Activated T-helper 2 cell treated with anti-CD3 and anti-CD28 coated beads, Interferon-gamma antibody, Interleukin-2, Interleukin-4, amounts not matched to agents 10 μg/mL and 5 μg/mL and 100 μg/mL, durations not matched to agents 14 hours and 24 hours and 36 hours (primary cell): ENCODE measurements at places on chromosomes 3 and 15.

DNA sequence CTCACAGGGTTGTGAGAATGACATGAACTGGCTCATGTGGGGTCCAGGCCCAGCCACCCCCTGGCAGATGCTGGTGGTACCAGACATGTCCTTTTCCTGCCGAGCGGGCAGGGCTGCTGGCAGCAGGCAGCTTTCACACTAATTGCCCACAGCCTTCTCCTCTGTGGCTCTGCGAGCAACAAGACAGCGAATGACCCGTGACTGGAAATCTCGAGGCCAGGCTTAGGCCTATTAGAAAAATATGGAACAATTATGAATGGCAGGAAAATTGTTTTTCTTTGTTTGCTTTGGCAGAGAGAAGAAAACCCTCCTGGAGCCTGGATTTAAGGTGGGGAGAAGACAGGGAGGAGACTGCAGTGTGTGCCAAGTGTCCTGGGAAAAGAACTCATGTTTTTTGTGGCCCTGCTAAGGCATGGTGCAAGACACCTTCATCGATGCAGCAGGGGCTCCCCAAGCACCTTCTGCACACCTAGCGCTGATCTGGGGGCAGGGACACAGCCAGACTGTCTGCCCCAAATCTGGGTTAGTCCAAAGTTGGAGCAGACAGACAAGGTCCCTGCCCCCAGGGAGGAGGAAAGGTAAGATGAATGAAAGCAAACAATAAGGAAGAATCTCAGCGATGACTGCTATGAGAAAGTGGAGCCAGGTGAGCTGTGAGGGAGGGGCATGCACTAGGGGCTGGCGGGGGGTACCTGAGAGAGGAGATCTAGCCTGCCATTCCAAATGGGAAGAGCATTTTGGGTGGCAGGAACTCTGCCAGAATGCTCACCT, 193.8 kb upstream of the TLE3 start:
- no peaks in the 10 kb centered on the region for H3K4me1 ChIP-seq
- H3K36me3 ChIP-seq = no peaks in the 10 kb centered on the region
- peaks cover 30% of the 10 kb centered on the region for H3K27me3 ChIP-seq
- DNase-seq = no peak
- no peak overlapping the region for H3K27ac ChIP-seq

DNA sequence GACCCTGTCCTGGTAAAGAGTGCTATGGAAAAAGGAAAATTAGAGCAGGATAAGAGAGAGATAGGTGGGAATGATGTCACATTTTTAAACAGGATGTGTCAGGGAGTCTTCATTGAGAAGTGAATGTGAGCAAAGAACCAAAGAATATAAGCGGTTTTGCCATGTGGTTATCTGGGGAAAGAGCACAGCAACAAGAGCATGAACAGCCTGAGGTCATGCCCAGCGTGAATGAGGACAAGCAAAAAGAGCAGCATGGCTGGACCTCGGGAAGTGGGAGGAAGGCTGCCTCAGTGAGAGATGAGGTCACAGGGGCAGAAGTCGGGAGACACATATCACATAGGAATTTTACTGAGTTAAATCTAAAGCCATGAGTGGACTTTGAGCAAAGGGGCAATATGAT, 82.8 kb upstream of the HES1 start:
- H3K4me1 ChIP-seq = peaks cover 8% of the 10 kb centered on the region
- H3K36me3 ChIP-seq = peaks cover 2% of the 10 kb centered on the region
- no peak for DNase-seq

DNA sequence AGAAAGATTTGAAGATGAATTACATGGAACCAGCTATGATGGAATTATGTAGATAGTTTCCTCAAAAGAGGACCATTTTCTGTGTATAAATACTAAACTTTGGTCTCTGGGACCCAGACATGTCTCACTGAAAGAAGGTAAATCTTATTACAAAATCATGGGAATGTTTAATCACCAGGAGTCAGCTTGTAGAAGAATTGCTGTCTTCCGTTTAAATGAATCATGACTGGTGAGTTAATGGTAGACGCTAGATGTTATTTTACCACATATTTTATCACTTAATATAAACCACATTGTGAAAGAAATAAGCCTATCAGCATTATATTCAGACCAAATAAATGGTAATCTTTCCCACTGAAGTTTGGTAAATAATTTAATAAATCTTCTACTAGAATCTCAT, 322.3 kb upstream of the SUCLG2 start:
- H3K27ac ChIP-seq = no peak overlapping the region
- no peaks in the 10 kb centered on the region for H3K36me3 ChIP-seq
- no peaks in the 10 kb centered on the region for H3K4me1 ChIP-seq
- H3K27me3 ChIP-seq = no peaks in the 10 kb centered on the region

DNA sequence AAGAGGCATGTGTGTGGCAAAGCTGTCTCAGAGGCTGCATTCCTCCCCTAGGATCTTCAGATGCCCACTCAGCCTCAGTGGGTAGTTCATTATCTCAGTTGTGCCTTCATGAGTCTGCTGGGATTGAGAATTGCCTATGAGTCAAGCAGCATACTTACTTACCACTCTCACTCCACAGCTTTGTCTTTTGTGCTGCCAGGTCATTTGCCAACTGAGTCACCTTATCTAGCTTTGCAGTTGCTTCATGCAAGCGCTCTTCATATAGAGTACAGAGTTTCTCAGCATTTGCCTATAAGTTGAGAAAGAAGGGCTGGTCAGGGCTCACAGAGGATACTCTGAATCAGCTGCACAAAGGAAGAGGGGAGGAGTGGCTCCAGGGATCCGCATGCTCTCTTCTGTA, 89.5 kb downstream of the MYH15 start:
- DNase-seq = no peak
- H3K36me3 ChIP-seq = no peaks in the 10 kb centered on the region
- no peak overlapping the region for H3K27ac ChIP-seq
- H3K4me3 ChIP-seq = no peak overlapping the region
- H3K27me3 ChIP-seq = no peaks in the 10 kb centered on the region

- no peak for DNase-seq
- H3K27me3 ChIP-seq = peaks cover 12% of the 10 kb centered on the region
- no peak overlapping the region for H3K4me3 ChIP-seq
- H3K27ac ChIP-seq = no peak overlapping the region
- H3K36me3 ChIP-seq = no peaks in the 10 kb centered on the region
Observed at GRCh38 chr3:69145688-69146087, 23.3 kb upstream of the LMOD3 start.

DNA sequence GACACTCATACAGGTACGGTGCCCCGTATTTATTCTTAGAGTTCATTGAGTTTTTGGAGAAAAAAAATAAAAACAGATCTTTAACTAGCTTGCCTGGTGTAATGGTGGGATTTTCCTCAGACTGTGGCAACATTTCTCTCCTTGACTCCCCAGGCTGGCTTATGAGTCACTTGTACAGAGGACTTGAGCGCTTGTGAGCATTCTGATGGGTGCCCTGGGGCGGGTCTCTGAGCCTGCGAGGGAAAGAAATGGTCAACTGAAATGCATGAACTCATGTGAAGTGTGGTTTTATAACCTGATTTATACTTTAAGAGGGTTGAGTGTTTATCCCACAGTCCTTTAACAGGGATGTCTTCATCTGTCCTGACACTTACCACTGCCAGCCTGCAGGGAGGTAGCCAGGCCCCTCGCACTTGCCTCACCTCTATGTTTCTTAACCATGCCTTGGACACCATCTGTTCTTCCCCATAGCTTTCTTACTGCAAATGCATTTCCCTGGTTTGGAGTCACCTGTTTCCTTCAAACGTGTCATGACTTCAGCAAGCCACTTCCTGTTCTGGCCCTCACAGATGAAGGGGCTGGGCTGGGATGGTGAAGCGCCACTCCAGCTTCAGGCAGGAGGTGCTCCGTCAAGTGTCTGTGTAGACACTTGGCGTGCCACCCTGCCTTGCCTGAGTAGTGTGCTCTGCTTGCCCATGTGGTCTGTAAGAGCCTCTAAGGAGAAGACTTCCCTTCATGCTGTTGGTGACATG, 118.7 kb downstream of the PDE8A start:
- H3K36me3 ChIP-seq = peaks cover 4% of the 10 kb centered on the region
- no peak overlapping the region for H3K27ac ChIP-seq
- H3K4me1 ChIP-seq = peaks cover 3% of the 10 kb centered on the region
- H3K4me3 ChIP-seq = no peak overlapping the region
- DNase-seq = no peak

- H3K4me1 ChIP-seq = no peaks in the 10 kb centered on the region
- H3K27me3 ChIP-seq = no peaks in the 10 kb centered on the region
- H3K4me3 ChIP-seq = no peak overlapping the region
- no peaks in the 10 kb centered on the region for H3K36me3 ChIP-seq
- no peak for DNase-seq
- H3K27ac ChIP-seq = no peak overlapping the region
Observed at GRCh38 chr3:64644483-64644882, 43.3 kb downstream of the ADAMTS9 start.

DNA sequence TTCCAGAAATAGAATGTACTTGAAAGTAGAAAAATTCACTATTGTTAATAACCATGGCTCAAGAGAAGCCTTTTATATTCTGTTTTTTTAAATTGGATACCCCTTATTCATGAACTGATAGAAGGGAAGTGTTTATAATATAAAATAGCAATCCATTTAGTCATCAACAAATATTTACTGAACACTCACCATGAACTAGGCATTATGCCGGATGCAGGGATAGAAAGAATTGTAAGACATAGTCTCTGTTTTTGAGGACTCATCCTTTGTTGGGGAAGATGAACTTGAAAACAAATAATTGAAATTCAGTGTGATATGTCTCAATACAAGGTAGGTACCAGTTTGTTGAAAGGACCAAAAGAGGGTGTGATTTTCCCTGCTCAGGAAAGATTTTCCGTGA, 160.9 kb upstream of the SATB1 start:
- DNase-seq = no peak
- peaks cover 19% of the 10 kb centered on the region for H3K4me1 ChIP-seq
- H3K27ac ChIP-seq = no peak overlapping the region

- H3K4me3 ChIP-seq = no peak overlapping the region
- peaks cover under 1% of the 10 kb centered on the region for H3K36me3 ChIP-seq
- no peak overlapping the region for H3K27ac ChIP-seq
- peaks cover 9% of the 10 kb centered on the region for H3K4me1 ChIP-seq
- no peak for DNase-seq
- H3K27me3 ChIP-seq = peaks cover 4% of the 10 kb centered on the region
Observed at GRCh38 chr3:67017211-67017610, 19.1 kb downstream of the KBTBD8 start.

DNA sequence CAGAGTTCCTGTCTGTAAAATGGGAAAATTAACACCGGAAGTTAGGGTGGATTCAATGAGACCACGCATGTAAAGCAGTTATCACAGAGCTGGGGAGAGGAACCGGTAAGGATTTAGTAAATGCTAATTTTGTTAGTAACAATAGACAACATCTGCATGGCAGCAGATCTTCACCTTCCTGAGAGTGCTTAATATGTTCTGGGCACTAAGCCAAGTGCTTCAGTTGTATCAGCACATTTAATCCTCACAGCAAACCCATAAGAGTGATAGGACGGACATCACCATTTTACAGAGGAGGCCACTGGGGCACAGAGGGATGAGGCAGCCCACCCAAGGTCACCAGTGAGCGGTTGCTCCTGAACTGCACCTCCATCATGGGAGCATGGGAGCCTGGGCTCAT, 189.4 kb downstream of the WNT5A start:
- H3K36me3 ChIP-seq = no peaks in the 10 kb centered on the region
- no peak overlapping the region for H3K4me3 ChIP-seq
- H3K27ac ChIP-seq = no peak overlapping the region
- no peak for DNase-seq
